ENCODE measurements at places on chromosomes 11 and 22. TPM values are rescaled to one million over a fixed set of nuclear protein-coding genes. Genes with fewer than 3 reads are reported as not detected.

BEST1 gene
- 0.58 TPM for total RNA-seq

CSRP3 gene
- total RNA-seq, result 2,290 TPM

KCNJ1 gene
- total RNA-seq, result not detected

GRCh38 chr22:41966607-41967240 is 2.5 kb upstream of the SEPTIN3 start:
- DNase-seq, result no peak

DNA sequence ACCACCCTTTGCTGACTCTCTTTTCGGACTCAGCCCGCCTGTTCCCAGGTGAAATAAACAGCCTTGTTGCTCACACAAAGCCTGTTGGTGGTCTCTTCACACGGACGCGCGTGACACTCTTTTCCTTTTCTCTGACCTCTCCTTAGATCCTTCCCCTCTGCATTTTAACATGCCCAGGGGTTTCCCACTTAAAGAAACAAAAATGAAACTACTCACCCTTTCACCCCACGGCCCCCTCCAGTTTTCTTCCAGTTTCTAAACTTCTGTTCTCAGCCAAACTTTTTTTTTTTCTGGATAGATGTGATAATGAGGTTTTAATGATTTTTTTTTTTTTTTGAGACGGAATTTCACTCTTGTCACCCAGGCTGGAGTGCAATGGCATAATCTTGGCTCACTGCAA is 32.8 kb upstream of the NUP50 start:
- no peak for DNase-seq

DNA sequence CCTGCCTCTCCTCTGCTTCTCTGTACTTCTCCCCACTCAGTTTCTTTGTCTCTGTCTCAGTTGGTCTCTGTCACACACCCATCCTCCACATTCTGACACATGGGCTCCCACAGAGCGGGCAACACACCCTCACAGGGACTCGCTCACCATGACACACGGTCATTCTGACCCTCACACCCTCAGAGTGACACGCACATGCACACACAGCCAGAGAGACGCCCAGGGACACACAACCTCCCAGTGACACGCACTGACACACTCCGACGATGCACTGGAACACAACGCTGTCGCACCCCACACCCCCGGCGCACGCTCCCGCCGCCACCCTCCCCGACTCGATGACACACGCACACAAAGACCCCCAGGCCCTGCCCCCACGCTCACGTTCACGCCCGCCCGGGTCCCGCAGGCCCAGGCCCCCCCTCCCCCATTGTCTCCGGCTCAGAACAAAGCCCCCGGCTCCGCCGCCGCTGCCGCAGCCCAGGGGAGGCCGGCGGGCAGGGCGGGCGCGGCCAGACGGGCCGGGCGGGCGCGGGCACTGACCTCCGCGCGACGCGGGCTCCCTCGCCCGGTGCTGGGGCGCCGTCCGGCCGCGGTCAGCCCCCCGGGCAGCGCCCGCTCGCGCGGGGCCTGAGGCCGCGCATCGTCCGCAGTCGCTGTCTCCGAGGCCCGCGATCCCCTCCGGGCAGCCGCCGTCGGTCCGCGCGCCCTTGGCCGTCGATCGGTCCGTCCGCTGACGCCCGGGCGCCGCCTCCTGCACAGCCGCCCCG is 404 bp downstream of the DCHS1 start:
- DNase-seq, result no peak

Measured in left ventricle myocardium inferior (tissue), 1 donor.